ENCODE measurements at places on chromosomes 2 and 18.

GRCh38 chr2:105809723-105810122 is 65.0 kb downstream of the NCK2 start:
- no peak for DNase-seq

DNA sequence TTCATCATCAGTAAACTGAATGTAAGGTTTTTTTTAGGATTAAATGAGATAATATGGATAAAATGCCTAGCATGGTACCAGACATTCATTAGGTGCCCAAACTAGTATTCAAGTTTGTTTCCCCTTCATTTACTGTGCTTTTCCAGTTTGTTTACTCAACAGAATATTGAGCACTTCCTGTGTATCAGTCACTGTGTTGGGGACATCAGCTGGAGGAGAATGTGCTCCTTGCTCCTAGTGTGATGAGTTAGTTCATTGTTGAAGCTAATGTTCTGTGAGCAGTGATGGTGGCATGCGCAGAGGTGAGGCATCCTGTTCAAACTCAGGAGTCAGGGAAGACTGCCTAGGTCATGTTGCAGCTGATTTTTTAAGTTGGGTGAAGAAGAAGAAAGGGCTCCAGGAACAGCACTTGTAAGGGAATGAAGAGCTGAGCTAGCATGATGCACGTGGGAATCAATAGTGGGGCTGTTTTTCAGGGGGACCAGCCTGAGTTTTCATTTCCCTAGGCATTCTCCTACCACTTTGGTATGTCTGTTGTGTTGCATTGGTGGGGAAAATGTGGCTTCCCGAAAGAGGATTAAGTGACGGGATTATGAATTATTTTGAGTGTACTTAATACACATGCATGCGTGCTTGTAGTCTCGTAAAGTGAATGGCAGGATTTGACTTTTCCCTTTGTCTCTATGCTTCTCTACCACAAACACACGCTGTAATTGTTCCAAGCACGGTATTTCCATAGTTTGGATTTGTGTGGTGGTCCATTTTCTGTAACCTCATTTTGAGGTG is 23.7 kb downstream of the TTLL4 start:
- DNase-seq = no peak

DNA sequence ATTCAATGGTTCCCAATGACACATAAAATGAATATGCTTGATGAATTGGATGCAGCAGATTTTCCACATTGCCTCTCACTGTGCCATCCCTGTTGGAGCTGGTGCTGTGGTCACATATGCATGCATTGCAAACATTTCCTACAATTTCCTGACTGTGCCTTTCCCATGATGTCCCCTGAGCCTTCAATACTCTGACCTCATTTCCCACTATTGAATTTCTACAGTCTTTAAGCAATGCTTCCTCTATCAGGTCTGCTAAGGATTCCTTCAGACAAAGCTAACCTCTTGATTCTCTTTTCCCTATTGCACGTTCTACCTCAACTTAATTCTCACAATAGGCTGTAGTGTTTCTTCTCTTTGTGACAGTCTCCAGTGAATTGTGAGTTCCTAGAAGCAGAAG is 342.5 kb upstream of the CRIM1 start:
- DNase-seq = no peak

DNA sequence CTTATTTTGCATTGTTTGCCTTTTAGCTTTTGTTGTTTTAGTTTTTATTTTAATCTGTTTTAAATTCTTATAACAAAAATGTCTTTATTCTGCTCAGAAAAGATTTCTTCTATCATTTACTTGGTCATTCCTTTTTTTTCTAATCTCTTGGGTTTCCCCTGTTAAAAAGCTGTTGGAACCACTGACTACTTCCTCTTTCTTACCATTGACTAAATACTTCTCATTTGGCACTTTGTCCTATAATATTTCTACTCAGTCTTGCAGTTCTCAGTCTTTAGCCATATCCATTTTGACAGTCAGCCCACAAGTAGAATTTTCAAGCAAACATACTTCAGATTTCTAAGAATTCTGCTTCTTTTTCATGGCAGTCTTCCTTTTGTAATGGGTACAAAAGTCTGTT is 567.2 kb downstream of the SATB2 start:
- DNase-seq = no peak

DNA sequence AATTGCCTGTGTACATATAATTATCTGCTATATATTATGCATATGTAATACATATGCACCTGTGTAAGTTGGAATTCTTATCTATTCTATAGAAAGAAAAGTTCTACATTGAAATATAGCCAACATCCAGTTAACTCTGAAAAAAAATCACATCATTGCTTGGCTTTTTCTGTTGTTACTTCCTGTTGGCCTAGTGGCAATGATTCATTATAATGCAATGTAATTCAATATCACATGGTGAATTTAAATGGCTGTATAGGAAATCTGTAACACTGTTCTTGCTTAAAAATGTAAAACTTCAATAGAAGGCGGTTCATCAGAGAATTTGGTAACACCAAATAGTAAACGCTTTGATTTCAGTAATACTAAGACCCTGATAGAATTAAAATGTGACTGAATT is 44.5 kb upstream of the MAP4K3 start:
- no peak for DNase-seq

DNA sequence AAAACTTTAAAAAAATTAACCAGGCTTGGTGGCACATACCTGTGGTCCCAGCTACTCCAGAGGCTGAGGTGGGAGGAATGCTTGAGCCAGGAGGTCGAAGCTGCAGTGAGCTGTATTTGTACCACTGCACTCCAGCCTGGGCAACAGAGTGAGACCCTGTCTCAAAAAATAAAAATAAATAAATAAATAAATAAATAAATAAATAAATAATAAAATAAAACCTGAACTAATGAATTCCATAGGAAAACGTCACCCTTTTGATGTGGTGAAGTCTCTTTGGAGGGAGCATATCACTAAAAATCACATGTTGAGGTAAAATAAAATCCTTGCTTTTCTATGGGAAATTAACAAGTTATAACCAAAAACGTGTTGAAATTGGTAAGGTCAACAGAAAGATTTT is 29.6 kb upstream of the ITGAV start:
- DNase-seq = no peak

GRCh38 chr18:79026491-79026890 is 42.7 kb upstream of the ATP9B start:
- no peak for DNase-seq

- no peak for DNase-seq
Measured at GRCh38 chr2:2269989-2270562, 61.0 kb downstream of the MYT1L start.

- DNase-seq = no peak
Measured at GRCh38 chr2:99786636-99787390, 297.0 kb upstream of the REV1 start.

DNA sequence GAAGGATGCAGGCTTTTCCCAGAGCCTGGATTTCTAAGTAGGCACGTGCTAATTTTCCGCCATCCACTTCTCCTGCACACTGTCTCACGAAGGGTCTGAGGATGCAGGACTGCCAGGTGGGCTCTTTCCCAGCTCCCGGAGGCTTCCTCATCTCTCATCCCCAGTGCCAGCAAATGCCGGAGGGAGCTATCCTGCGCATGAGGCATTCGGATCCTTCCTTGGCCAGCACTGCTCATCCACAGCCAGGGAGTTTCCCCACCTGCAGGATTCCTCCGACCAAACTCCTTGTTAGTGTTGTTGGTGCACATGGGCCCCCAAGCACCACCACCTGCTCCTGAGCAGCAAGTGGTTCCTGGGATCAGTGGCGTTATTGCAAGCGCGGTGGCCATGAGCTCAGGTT is 5.0 kb downstream of the CNDP1 start:
- DNase-seq = no peak

All from stimulated activated CD8-positive, alpha-beta memory T cell treated with anti-CD3 and anti-CD28 coated beads, Interleukin-7, amount 100 ng/mL, for 24 hours (primary cell).